SW480 (cell line): ENCODE measurements at places on chromosomes 7 and 10.

- peak; percentile 50 for DNase-seq
These were observed 6.7 kb upstream of the COA1 start for GRCh38 chr7:43735802-43736603.

- DNase-seq, result no peak
These were observed 55.9 kb downstream of the ZNF467 start for GRCh38 chr7:149717481-149717880.

DNA sequence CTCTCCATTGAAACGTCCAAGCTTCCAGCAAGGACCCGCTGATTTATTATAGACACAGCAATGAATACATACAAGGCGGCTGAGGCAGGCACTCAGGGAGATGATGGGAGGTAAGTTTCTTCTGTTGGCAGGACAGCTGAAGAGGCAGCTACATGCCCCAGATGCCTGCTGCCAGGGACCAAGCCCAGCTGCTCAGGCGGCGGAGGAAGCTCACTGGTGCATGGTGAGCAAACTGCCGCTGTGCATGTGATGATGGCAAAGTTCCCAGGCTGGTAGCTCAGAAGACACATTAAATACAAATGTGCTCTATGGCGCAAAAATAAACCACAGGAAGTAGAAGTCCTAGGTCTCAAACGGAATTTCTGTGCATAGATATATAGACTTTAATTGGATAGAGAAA is 2.3 kb downstream of the DNTT start:
- no peak for DNase-seq

- DNase-seq, result no peak
These were observed 233.1 kb upstream of the FZD8 start for GRCh38 chr10:35875016-35875676.

DNA sequence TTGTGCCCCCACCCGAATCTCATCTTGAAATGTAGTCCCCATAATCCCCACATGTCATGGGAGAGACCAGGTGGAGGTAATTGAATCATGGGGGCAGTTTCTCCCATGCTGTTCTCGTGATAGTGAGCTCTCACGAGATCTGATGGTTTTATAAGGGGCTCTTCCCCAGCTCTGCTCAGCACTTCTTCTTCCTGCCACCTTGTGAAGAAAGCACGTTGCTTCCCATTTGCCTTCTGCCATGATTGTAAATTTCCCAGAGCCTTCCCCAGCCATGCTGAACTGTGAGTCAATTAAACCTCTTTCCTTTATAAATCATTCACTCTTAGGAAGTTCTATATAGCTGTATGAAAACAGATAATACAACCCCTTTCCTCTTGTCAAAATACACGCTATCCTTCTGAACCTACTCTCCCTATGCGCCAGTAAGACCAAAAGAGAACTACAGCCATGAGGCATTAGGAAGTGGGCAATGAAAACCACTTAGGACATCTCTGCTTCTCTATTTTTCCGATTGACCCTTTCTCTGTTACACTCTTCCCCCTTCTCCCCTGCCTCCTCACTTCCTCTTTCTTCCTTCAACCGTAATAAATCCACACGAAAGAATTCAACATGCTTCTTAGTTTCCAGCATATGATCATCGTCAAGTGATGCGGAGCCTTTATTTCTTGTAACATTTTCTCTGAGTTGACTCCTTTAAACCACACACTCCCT is 101.2 kb upstream of the WDR11 start:
- no peak for DNase-seq

DNA sequence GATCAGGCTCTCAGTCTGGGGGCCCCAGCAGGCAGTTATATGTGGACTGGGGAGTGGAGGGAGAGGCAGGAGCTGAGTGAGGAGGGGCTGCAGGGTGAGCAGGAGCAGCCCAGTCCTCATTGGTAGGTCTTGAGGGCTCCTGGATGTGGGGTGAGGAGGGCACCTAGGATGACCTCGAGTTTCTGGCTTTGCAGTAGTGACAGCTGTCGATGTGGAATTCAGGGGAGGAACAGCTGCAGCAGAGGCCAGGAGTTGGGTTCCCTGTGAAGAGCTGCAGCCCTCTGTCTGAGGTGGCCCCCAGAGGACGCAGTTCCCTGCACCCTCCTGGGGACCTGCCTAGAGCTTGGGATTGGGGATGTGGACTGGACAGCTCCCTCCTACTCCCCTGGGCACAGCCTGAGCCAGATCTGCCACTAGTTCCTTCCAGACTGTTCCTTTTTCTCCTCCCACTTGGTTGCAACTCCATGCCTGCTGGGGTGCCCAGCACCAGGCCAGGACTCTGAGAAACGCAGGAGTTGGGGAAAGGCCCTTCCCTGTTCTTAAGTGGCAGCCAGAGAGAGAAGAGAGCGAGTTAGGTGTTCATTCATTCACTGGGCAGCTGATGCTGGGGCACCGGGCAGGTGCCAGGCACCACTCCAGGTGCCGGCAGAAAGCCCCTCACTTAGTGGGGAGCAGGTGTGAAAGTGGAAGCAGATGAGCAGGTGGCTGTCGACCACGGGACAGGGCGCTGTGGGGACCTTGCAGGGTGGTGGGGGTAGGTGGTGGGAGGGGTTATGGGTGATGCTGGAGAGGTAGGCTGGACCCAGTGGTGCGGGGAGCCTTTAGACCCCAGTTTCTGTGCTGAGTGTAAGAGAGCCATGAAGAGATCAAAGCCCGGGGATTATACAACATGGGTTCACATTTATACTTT is 57.9 kb downstream of the PRF1 start:
- no peak for DNase-seq

GRCh38 chr10:52999258-52999657 is 226.7 kb upstream of the MBL2 start:
- no peak for DNase-seq

DNA sequence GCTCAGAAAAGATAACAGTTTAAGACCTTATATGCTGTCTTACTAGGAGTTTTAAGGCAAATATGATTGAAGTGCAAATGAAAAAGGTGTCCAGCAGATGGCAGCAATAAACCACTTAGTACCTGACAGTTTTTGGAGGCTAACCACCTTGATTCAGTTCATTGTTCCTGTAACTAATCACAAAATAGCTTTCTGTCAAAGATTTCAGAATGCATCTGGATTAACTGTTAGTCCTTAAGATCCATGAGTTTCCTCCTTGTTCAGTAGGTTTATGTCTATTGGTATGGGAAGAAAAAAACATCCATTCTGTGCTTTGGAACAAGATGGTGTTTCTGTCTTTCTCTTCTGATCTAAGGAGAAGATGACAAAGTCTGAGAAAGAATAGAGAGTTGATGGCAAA is 46.6 kb downstream of the CCSER2 start:
- peak; percentile 49 for DNase-seq

DNA sequence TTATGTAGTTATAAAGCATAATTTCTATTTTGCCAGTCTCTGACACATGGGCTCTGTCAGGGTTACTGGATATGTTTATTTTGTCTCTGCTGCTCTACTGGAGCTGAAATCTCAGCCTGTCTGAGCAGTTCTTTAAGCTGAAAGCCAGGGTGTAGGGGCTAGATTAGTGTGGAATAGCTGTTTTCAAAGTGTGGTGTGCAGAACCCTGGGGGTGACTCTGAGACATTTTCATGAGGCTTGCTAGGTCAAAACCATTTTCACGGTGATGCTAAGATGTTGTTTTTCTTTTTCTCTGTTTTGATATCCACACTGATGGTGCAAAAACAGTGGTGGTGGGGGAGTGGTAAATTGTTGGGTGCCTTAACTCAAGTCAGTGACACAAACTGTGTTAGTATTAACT is 45.5 kb downstream of the CREM start:
- no peak for DNase-seq

DNA sequence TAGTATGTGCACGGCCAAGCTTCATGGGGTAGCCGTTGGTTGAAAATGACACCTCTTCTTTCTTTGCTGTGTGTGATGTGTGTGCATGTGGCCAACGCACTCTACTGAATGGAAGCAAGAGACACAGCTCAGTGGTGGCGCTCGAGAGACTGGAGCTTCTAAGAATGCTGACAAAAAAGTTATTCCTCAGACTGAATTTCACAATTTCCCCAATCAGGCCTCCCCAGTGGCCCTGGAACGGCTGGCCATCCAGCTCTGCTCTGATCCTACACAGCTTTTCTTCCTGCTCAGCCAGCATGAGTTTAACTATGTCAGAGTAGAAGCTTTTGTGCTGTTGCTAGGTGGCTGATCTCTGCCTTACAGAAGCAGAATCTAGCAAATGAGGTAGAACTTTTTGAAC is 186.7 kb upstream of the PLXDC2 start:
- DNase-seq, result no peak

GRCh38 chr7:129134356-129134987 is 10.0 kb upstream of the TSPAN33 start:
- DNase-seq, result no peak

DNA sequence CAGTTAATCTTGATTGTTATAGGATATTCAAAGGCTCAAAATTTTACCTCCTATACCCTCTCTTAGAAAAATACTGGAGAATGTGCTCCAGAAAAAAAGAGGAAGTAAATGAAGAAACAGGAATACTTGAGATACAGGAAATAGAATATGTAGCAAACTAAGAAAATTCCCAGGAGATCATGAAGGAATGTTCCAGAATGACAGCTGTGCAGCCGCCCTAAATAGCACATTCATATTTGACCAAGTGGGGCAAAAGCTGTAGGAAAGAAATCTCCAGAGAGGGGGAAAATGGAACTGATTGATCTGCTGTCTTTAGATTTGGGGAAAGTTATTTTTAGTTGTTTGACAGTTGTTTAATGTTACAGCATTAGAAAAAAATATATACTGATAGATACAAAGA is 46.2 kb upstream of the ZEB1 start:
- DNase-seq, result no peak

DNA sequence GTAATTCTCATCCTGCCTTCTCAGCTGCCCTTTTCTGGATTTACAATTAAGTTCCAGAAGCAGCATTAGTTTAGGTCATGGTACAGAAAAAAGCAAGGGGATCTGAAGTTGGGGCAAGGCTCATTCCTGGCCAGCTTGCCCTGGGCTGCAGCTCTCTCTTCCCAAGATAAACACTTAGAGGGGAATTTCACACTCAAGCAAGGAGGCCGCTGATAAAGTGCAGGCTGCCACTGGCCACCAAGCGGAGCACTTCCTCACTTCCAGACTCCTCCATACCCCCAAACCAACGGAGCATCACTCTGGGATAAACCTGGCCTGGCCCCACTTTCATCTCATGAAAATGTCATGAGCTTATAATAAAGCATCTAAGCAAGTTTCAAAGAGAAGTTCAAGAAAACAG is 445.5 kb upstream of the MKI67 start:
- DNase-seq, result no peak

GRCh38 chr7:157113607-157114006 is 25.1 kb upstream of the UBE3C start:
- no peak for DNase-seq

DNA sequence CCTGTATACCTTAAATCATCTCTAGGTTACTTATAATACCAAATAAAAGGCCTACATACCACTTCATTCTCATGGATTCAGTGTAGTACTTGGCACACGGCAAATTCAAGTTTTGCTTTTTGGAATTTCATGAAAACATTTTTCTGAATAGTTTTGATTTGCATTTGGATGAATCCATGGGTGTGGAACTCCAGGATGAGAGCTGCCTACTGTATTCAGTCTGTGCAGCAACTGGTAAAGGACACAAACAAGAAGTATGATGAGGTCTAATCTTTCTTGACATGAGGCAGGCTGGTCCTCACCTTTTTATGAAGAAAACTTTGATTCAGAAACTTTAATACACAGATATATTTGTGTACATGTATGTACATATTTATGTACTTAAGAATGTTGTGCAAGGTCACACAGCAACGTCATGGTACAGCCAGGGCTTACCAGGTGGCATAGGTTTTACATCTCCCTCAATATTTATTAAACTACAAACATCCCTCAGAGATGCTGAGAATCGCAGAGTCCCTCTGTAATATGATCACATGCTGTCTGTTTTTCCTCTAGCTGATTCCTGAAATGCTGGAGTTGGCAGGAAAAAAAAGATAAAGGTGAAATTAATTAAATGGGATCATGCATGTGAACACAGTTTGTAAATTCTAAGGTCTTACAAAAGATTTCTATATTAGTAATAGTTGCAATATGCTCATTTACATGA is 239.6 kb downstream of the PRKG1 start:
- DNase-seq, result no peak

- no peak for DNase-seq
These were observed 15.8 kb upstream of the SAR1A start for GRCh38 chr10:70186090-70186489.

GRCh38 chr10:22414146-22414545 is 68.8 kb downstream of the SPAG6 start:
- no peak for DNase-seq

DNA sequence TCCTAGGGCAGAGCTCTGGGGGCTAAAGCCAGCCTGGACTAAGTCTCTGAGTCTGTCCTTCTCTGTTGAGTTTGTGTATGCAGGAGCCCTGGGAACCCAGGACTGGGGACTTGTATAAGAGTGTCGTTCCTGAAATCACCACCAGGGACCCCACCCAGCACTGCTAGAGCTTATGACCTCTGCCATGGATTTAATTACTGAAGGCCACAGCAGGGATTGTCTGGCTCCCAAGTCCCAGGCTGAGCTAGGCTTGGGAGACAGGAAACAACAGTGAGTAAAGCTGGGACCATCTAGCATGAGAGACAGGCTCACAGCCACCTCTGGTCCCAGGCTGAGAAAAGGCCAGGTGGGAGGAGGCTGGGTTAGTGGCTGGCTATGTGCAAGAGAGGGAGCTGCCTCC is 1.4 kb upstream of the TSPAN15 start:
- DNase-seq, result peak; percentile 77

DNA sequence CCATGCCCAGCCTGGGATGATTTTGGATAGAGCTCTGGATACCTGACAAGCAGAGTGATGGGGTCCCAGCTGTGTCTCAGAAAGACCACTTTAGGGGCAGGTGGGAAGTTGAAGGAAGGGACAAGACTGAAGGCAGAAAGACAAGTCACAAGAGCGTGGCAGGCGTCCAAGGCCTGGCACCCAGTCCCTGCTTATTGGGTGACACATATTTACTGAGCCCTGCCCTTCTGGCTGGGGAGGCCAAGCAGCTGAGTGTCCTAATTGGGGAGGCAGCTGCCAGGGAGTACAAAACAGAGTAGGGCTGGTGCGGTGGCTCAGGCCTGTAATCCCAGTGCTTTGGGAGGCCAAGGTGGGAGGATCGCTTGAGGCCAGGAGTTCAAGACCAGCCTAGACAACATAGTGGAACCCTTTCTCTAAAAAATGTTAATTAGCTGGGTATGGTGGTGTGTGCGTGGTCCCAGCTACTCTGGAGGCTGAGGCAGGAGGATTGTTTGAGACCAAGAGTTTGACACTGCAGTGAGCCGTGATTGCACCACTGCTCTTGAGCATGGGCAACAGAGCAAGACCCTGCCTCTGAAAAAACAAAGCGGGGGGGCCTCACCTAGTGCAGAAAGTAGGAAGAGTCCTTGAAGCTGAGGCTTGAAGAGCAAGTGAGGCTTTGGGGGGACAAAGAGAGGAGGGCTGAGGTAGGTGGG is 53.0 kb upstream of the GTF2I start:
- DNase-seq, result no peak

DNA sequence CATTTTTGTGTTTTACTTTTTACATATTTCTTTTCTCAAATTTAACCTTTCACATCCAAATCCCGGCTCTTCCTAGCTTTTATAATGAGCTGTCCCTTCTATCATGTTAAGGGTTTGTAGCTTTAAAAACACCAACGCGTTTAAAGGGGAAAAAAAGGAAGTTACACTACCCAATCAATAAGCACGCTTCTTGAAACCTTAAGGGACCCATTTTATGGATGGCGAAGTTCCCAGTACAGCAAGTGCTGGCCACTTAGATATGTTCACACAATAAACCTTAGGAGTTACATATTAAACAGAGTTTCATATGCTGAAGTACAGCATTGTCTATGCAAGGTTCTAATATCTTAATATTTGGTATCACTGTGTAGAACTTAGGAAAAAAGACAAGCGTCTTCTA is 1.8 kb downstream of the GNG11 start:
- DNase-seq, result no peak
